ENCODE measurements at places on chromosomes 7 and 10.

- DNase-seq: no peak
Observed at GRCh38 chr10:123391275-123392028, 237.2 kb downstream of the BUB3 start.

DNA sequence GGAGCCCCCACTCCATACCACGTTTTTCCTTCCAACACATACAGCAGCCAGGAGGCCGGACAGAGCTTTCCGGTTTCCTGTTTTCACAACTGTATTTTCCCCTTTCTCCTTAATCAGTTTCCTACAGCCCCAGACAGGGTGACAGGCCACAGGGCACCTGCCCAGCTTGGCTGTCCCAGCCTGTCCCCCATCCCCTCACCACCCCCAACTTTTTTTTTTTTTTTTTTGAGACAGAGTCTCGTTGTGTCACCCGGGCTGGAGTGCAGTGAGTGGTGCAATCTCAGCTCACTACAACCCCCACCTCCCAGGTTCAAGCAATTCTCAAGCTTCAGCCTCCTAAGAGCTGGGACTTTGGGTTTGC, 10.3 kb upstream of the HSPB1 start:
- no peak for DNase-seq

GRCh38 chr10:88066876-88067275, 203.5 kb downstream of the PTEN start:
- DNase-seq: peak; percentile 86

GRCh38 chr10:122307669-122308416, 36.7 kb downstream of the BTBD16 start:
- DNase-seq: no peak

DNA sequence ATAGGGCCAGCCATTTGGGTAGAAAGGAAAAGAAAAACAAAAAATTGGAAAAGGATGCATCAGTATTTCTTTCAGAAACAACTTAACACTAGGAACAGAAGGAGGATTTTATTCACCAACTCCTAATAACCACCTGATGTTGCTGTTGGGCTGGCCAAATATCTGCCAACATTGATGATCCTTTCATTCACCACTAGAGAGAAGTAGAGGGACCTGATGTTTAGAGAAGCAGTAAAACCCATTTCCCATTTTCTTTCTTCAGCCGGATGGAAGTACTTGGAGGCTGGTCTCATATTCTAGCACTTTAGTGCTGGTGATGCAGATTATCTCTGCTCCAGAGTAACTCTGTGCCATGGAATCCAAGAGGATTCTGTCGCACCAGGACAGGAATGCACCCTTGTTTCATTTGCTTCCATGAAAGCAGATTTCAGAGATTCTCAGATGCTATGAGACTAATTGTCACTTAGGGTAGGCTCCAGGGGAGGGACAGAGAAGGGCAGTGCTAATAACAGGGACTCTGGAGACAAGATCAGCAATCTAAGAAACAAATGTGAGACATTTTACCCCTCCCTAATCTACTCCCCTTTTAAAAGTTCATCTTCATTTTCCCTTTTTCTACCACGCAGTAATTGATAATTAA, 3.1 kb downstream of the KLLN start:
- peak; percentile 65 for DNase-seq

- no peak for DNase-seq
Observed at GRCh38 chr7:31922848-31923247, 147.4 kb downstream of the PDE1C start.

GRCh38 chr10:126373147-126373546, 15.1 kb downstream of the ADAM12 start:
- DNase-seq: no peak

DNA sequence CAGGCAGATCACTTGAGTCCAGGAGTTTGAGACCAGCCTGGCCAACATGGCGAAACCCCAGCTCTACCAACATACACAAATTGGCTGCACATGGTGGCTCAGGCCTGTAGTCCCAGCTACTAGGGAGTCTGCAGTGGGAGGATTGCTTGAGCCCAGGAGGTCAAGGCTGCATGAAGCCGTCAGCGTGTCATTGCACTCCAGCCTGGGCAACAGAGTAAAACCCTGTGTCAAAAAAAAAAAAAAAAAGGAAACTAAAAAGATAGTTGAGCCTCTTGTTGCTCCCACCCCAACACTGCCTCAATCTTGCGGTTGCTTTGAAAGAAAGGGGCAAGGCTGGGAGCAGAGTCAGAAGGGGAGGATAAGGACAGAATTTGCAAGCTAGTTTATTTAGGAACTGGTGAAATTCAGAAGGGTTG, 69.9 kb downstream of the SYPL1 start:
- no peak for DNase-seq

DNA sequence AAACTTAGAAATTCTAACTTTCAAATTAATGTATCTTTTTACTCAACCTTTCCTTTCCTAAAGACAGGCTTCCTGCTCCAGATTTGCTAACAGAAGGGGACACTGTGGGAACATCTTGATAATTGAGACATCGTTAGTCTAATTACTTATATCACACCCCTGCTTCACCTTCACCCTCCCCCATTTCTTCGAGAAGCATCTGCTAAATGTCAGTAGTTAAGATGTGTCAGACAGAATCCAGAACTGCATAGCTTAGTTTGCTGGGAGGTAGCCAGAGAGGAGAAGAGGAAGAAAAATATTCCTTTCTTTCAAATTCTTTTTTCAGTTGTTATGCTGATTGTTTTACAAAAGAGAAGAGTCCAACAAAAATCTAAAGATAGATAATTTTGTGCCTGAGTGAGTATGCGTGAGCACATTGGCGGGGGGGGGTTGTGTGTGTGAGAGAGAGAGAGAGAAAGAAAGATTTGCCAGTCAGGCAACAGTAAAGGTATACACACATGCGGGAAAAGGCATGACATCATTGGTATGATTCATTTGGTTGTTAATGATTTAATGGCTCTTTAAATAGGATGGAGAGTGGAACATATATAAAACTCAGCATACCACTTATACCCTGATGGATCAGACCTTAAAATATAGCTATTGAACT, 192.4 kb downstream of the PTN start:
- DNase-seq: no peak

- DNase-seq: no peak
Observed at GRCh38 chr7:50303335-50304128, 984 bp upstream of the IKZF1 start.

DNA sequence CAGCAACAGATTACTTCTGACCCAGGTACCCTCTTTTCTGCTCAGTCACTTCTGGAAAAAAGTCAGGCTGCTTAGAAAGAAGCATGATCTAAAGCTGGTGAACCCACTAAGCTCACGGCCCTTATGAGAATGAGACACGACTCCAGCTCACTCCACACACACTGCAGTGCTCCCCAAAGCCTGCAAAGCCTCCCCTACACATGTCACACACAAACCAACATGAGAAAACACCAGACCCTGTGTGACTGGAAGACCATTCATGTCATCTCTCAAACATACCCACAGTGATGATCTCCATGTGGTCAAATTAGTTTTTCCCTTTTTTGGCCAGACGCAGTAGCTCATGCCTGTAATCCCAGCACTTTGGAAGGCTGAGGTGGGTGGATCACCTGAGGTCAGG, 391 bp downstream of the ANKRD61 start:
- no peak for DNase-seq

GRCh38 chr10:127137391-127137790, 59.0 kb downstream of the INSYN2A start:
- DNase-seq: no peak

DNA sequence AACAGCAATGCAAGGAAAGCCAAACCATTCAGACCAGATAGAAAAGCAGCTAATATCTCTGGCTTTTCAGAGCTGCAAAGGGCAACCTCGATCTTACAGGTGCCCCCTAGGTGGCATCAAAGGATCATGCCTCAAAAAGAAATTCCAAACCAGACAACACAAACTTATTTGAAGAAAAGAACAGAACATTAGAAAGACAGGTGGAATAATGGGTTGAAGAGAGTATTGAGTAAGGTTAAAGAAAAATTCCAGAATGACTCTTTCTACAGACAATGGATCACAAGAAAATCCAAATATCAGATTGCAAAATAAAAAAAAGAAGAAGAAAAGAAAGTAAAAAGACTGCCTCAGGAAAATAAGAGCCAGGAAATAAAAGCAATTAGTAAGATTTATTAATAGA, 213.7 kb downstream of the ELMO1 start:
- no peak for DNase-seq

GRCh38 chr7:45033931-45034290, 33.9 kb downstream of the CCM2 start:
- DNase-seq: no peak

GRCh38 chr10:57628592-57629284, 639.0 kb downstream of the IPMK start:
- no peak for DNase-seq

- no peak for DNase-seq
Observed at GRCh38 chr10:51846856-51847506, 147.6 kb upstream of the CSTF2T start.

- no peak for DNase-seq
Observed at GRCh38 chr7:92747041-92747835, 89.1 kb downstream of the CDK6 start.

GRCh38 chr10:76481178-76481577, 1049.8 kb downstream of the LRMDA start:
- no peak for DNase-seq

GRCh38 chr10:97131181-97131628, 54.6 kb downstream of the SLIT1 start:
- DNase-seq: no peak

DNA sequence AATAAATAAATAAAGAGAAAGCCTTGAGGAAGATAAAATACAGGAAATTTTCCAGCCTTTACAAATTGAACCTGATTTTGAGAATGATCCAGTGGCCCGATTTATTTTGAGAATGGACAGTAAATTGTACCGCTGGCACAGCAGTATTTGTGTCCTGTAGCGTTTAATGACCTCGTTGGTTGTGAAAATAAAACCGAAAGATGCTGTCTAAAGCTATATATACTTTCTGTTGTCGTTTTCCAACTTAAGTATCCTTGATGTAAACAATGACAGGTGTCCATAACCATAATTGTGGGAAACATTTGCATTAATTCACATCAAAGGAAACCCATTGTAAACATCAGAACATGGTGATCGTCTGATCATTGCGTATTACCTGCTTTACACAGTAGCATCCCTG, 38.8 kb downstream of the TBXAS1 start:
- no peak for DNase-seq

- peak; percentile 67 for DNase-seq
Observed at GRCh38 chr7:17318146-17318545, 19.7 kb downstream of the AHR start.

DNA sequence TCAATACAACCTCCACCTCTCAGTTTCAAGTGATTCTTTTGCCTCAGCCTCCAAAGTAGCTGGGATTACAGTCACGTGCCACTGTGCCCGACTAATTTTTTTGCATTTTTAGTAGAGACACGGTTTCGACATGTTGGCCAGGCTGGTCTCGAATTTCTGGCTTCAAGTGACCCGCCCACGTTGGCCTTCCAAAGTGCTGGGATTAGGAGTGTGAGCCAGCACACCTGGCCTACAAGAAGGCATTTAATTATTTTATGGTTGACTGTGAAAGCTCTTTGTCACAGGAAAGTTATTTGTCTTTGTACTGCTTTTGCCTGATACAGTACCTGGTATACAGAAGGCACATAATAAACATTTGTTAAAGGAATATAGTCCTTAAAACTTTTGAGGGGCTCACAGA, 12.9 kb downstream of the MYOZ1 start:
- no peak for DNase-seq

DNA sequence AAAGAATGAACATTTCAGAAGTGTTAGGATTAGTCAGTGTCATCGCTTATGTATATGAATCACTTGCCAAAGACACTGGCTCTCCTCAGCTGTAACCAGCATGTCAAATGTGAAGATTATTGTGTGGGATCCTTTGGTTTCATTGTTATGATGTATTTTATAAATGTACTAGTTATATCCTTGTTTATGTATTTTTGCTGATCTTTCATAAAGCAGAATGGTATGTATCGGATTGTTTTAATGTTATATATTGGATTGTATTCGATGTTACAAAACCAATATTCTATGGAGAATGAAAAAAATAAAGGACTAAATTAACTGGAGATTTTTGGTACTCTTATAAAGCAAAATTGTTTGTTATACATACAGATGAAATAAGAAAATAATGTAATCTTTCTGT, 49.2 kb downstream of the ACADSB start:
- no peak for DNase-seq

DNA sequence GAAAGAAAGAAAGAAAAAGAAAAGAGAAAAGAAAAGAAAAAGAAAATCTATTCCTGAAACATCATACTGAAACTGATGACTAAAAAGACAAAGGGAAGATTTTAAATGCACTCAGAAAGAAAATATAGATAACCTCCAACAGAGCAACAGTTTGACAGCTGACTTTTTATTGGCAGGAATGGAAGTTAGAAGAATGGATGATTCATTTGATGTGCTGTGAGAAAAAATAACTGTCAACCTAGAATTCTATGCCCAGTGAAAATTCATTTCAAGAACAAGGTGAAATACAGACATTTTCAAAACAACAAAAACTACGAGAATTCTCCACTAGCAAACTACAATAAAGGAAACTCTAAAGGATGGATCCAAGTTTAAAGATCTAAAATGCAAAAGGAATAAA, 50.5 kb upstream of the HSPA12A start:
- DNase-seq: no peak

DNA sequence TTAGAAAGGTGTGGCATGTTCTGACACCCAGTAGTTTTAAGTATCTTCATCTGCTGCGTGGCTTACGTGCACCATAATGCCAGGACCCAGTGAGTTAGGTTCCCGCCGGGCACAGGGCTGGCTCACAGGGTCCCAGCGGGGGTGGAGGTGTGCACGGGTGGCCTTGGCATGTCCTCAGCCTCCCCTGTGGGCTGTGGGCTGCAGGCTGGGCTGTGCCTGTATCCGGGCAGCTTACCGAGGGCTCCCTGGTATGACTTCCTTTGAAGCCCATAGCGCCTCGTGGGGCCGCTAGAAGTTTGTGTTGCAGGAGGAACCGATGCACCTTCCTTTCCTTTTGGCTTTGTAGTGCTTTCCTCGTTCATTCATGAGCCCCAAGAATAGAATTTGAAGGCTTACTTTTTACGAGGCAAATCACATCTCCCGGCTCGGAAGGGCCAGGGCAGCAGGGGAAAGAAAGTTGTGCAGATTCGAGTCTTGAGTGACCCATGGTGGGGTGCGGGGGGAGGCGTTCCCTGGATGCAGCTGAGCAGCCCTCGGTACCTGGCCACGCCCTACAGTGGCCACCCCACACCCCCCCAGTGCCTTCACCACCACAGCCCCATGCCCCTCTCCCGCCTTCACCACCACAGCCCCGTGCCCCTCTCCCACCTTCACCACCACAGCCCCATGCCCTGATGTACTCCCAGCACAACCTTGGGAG, 113.2 kb downstream of the WDR37 start:
- DNase-seq: no peak

- no peak for DNase-seq
Observed at GRCh38 chr10:60260321-60260720, 129.4 kb downstream of the ANK3 start.

- DNase-seq: no peak
Observed at GRCh38 chr10:91983416-91983815, 59.8 kb downstream of the BTAF1 start.

- no peak for DNase-seq
Observed at GRCh38 chr7:87592300-87592699, 8.4 kb downstream of the ABCB1 start.

DNA sequence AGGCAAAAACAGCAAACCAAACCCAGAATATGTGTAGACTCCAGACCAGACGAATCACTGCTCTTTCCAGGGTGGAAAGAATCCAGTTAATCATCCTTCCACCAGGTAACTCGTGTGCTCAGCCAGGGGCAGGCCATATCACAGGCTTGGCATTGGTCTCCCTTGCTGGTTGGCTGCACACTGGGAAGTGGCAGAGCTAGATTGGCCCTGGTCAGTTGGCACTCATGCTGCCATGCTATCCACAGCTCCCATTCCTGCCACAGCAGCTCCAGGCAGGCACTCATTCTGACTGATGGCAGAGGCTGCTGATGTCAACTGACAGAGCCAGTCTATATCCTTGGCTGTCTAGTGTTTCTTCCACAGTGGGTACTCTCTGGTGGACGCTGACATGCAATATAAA, 9.7 kb upstream of the GDF10 start:
- DNase-seq: no peak

Measured in inflammatory macrophage treated with lipopolysaccharide for 1 hour (primary cell).